ENCODE measurements at places on chromosomes 1 and 21.

GRCh38 chr1:203781962-203782361 lies 13.5 kb upstream of the ZBED6 start:
- no peak for DNase-seq

- DNase-seq: no peak
These were observed 8.0 kb downstream of the OR2L3 start for GRCh38 chr1:248054671-248055070.

DNA sequence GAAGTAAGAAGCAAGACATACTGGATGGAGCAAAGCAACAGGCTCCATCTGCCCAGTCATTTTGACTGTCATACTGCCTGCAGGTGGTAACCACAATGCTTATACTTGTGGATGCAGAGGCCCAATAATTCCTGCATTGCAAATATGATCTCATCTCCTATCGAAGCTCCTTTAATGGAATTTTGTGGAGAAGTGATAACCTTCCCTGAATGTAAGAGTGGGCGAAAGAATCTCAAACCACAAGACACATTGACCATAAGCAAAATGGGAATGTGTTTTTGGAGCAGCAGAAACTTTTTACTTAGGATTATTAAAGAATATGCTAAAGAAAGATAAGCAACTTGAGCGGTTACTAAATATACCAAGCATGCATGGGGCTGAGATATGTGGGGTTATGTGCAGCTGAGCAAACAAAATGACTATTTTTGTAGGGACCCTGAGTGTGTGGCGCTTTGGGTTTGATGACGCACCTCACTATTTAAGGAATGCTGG lies 77.4 kb upstream of the BACH1 start:
- DNase-seq: no peak

- no peak for DNase-seq
These were observed 38.1 kb downstream of the AZIN2 start for GRCh38 chr1:33119050-33119449.

DNA sequence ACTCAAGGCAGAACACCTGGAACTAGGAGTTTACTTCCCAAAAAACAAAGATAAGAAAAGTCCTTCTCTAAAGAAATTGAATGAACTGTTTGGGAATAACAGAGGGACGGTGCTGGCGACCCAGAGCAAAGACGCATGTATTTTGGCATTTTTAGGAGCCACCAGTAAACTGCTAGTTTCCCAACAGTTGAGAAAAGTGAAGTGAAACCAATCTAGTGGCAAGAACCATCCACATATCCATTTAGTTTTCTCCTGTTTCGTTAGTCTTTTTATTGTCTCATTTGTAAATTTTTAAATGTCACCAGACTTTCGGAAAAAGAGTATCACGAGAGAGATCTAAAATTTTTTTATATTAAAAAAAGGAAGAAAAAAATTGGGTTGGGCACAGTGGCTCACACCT lies 30.2 kb downstream of the ODF2L start:
- no peak for DNase-seq

DNA sequence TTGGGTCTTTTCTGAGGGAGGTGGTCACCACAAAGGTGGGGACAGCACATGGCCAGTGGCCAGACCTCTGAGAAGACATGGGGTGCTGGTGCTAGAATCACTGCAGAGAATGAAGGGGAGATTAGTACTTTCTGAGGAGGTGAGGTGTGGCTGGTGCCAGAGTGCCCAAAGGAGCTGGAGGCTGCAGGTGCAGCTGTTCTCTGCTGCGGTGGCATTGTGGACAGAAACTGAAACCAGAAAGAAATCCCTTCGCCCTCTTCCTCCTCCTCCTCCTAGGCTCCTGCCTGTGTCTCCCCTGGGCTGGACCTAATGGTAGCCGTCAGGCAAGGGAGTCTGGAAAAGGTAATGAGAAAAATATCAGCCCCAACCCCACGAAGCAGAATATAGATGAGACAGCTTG lies 261.7 kb downstream of the TM2D1 start:
- no peak for DNase-seq

- no peak for DNase-seq
These were observed 79.1 kb upstream of the KCNE2 start for GRCh38 chr21:34284666-34285065.

GRCh38 chr1:110336300-110337039 lies 2.7 kb upstream of the RBM15 start:
- no peak for DNase-seq

DNA sequence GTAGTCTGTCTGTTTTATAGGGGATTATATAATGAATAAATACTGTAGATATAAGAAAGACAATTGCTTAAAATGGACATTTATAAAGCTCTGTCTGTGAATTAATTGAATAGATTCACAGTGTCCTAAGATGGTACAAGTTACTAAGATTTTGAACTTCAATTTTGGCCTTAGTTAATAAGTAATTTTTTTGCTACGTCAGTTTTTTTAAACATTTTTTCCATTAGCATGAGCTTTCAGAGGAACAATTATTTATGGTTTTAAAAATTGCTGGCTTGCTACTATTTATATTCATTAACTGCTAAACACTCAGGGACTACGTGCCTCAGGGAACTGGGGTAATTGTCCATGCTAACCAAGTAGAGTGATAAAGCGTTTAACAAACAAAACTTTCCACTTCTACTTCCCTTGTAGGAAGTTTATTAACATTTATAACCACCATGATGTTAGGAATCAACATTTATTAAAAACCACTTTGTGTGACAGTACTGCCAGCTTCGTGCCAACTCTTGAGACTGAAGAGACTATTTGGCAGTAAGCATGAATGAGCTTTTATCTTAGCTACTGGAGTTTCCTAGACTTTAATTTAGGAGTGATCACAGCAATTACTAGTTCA lies 65.4 kb upstream of the PTGS2 start:
- DNase-seq: no peak

GRCh38 chr1:47926461-47926999 lies 70.7 kb downstream of the TRABD2B start:
- no peak for DNase-seq

DNA sequence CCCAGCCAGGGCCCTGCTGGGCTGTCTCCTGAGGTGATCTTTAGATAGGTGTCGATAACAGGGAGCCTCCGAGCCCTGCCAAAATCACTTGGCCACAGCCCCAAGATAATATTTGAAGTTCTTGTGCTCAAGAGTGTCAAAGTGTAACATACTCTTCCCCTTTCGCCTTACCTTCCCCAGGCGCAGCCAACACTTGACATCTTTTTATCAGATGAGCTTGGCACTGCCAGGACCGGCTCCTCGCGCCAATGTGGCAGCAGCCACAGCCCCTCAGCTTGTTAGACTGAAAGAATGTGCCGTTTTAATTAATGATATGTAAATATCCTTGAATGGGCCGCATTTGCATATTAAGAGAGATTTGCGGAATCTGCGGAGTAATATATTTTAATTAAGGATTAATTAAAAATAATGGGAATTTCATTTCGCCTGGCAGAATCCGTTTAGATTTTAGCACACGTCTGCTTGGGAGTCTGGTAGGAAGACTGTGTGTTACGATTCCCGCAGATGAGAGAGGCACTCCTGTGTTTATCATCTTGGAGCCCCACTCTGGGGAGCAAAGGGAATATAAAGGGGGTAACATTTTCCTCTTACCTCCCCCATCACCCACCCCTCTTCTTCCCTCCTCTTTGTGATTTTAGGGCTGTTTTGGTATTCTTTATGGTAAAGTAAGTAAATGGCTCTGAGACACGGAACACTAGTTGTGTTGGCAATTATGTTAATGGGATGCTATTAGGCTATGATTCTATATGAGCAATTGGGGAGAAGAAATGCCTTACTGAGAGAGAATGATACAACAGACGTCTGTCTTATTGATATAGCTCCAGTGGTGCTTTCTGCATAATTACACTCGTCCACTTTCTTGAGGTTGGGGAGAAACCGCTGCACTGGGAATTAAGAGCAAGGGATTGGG lies 109.8 kb downstream of the PBX1 start:
- DNase-seq: no peak

- DNase-seq: no peak
These were observed 26.2 kb downstream of the NAV1 start for GRCh38 chr1:201565024-201565730.

DNA sequence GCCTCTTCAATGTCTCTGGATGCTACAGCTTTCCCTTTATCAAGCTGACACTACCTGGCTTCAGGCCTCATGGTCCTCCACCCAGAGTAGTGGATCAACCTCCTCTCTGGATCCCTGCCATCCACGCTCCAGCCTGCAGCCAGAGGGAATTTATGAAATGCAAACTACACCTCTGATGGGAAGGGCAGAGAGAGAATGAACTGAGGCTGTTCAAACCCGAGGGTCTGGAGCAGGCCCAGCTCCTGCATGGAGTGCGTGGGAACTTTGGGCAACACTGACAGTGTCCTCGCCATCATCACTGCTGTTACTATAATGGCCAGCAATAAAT lies 157.8 kb downstream of the TRABD2B start:
- DNase-seq: no peak

Measured in activated T-cell treated with anti-CD3 and anti-CD28 coated beads for 1 hour (primary cell).